ENCODE measurements at places on chromosomes 11 and 22.

DNA sequence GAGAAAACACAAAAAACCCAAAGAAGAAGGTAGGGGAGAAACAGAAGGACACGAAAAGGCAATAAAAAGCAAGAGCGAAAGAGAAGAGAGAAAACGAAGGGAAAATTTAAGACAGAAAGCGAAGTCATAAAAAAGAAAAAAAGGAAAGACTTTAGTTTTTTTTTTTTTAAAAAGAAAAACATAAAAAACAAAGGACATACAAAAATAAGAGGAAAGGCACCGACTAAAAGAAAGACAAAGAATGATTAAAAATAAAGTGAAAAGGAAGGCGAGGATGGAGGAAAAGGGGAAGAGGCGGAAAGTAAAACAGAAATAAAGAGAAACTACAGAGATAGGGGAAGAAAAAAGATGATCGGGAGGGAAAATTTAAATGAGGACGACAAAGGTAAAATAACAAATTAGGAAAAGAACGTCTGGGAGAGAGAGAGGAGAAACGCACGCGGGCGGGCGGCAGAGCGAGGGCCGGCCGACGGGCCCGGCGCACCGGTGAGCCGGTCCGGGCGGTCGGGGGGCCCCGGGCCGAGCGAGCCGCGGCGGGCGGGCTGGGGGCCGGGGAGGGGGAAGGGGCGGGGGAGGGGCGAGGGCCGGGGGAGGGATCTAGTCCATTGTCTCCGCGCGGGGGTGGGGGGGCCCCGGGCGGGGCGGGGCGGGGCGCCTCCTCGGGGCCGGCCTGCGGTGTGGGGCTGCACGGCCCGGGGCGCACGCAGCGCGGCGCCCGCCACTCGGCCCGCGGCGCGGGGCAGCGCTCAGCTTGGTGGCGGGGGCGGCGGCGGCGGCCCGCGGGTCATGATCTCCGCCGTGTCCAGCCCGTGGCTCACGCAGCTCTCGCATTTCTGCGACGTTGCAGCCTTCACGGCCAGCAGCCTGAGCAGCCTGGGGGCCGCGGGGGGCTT, at the start of gene TBX1:
Gene TBX1 (plus strand): TSS at position 721 of the 893 bp plus-strand sequence. CDS start 66 bp downstream, at position 787.
- no peak for DNase-seq

- DNase-seq: no peak
These were observed 534 bp downstream of the RBFOX2 start for GRCh38 chr22:36027935-36028645.

- DNase-seq: no peak
These were observed 35.8 kb downstream of the MAML2 start for GRCh38 chr11:96306933-96307775.

GRCh38 chr11:23166376-23166775, 306.1 kb upstream of the CCDC179 start:
- no peak for DNase-seq

DNA sequence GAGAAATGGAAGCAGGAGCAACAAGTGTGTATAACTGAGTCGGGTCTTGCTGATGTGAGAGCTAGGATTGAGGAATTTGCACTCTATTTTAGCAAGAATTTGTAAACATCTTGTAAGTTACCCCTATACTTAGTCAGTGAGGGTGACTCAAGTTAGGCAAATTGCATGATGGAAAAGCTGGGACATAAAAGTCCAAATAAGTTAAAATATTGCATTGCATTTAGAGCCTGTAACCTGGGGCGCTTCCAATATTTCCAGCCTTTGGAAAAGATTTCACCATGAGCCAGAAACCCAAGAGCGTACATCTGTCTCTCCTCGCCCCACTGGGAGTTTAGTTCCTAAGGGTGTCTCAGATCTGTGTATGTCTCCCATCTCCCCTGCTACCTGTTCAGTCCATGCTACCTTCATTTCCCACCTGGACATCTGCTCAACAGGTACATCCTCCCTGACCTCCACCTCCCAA, 37.0 kb upstream of the ACCSL start:
- DNase-seq: no peak

DNA sequence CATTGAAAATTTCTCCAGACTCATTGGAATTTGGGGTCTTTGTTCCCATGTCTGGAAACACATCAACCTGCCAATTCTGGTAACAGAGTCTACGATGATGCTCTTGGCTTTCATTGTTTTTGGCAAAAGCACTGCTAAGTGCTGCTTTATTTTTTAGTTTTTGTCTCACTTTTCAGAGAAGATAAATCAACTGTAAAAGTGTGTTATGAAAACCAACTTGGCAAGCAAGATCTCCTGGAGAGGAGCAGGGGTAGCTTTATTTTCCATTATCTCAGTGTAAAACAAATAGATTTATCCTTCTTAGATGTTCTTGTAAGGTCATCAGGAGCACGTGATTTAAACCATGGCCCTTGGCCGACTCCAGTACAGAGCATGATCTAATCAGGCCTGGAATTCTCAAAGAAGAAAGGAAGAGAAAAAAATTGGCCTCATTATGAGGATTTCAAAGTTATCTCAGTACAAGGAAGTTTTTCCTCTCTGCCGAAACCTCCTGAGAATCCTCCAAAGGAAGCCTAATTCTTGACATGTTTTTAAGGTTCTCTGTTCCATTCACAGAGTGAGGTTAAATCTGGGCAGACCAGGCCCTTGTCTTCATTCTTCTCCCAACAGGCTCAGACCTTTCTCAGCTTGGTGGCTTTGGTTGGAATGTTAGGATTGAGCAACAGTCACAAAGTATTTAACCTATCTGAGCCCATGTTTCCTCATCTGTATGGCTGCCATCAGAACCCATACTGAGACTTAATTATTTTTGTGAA, 16.4 kb upstream of the PAMR1 start:
- no peak for DNase-seq

DNA sequence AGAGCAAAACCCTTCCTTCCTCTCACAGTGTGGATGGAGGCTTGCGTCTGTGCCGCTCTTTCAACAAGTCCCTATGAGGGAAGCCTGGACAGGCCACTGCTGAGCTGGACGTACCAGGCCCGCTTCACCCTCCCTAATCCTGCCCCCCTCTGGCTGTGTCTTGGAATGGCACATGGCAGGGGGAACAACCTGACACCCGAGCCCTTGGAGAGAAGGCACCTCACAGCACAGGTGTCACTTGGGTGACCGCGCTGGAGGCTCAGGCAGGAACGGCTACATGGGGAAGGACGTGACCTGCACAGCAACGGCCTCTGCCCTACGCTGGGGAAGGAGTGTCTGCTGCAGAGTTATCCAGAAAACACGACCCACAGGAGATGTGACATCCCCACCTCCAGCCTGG, 11.0 kb downstream of the CARS1 start:
- DNase-seq: no peak

- DNase-seq: no peak
These were observed 22.0 kb upstream of the KLHL35 start for GRCh38 chr11:75454987-75455386.

- peak; percentile 47 for DNase-seq
These were observed 5.9 kb upstream of the GRAMD4 start for GRCh38 chr22:46614025-46614931.

DNA sequence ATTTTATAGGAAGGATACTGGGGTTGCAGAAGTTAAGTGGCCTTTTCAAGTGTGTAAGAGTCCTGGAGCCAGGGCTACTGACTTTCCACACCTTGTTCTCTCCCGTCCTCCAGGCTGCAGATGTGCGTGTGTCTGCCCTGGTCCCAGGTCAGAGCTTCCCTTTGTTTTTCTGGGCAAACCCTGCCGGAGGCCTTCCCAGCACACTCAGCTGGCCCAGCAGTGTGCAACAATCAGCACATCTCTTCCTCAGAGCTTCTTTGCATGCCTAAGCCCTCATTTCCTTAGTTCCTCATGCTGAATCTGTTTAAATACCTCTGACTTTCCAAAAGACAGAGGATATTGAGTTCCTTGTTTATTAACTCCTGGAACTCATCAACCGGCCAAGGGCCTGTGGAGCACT, 80.6 kb downstream of the KCNJ1 start:
- DNase-seq: no peak

DNA sequence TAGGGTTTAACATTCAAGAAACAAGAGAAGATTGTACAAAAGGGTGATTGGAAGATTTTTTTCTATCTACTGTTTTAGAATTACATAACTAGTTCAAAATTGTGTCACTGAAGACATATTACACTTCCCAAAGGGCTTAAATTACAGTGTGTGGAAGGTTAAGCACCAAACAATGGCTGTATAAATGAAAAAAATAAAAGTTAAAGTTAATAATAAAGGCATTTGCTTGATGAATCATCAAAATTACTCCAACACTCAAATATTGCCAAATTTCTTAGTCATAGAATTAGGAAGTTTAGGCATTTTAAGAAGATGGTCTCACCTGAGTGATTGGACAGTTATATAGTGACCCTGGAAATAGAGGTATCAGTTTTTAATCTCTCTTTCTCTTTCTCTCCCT, 227.6 kb upstream of the CARD18 start:
- DNase-seq: no peak

GRCh38 chr11:57349491-57350274, 11.5 kb downstream of the P2RX3 start:
- DNase-seq: peak; percentile 27

DNA sequence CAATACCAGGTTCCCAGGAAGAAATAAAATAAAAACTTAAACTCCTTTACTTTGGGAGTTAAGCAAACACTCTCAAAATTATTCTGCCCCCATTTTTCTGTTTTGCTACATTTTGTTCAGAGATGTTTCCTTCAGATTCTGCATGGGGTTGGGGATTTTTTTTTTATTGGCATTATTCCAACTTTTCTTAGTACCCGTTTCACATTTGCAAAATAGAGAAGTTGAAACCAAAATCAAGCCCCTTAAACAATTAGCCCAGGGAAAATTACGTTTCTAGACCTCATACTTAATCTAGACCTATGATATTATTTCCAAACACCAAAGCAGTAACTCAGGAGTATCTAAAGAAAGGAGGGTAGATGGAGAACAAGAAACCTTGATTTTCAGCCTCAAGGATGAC, 20.6 kb upstream of the MS4A7 start:
- DNase-seq: no peak

DNA sequence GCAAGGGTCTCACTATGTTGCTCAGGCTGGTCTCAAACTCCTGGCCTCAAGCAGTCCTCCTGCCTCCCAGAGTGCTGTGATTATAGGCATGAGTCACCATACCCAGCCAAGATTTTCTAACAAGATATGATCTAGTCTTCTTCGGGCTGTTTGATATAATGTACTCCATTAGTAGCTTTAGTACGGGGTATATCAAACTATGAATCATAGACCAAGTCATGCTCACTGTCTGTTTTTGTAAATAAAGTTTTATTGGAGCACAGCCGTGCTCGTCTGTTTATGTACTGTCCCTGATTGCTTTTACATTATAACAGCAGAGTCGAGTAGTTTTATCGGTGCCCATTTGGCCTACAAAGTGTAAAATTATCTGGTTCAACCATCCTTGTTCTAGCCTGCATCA, 43.9 kb upstream of the GRIK4 start:
- DNase-seq: no peak

GRCh38 chr22:38074181-38075104, 9.5 kb downstream of the SLC16A8 start:
- no peak for DNase-seq

- no peak for DNase-seq
These were observed 3.4 kb upstream of the CDC42EP2 start for GRCh38 chr11:65311170-65311678.

DNA sequence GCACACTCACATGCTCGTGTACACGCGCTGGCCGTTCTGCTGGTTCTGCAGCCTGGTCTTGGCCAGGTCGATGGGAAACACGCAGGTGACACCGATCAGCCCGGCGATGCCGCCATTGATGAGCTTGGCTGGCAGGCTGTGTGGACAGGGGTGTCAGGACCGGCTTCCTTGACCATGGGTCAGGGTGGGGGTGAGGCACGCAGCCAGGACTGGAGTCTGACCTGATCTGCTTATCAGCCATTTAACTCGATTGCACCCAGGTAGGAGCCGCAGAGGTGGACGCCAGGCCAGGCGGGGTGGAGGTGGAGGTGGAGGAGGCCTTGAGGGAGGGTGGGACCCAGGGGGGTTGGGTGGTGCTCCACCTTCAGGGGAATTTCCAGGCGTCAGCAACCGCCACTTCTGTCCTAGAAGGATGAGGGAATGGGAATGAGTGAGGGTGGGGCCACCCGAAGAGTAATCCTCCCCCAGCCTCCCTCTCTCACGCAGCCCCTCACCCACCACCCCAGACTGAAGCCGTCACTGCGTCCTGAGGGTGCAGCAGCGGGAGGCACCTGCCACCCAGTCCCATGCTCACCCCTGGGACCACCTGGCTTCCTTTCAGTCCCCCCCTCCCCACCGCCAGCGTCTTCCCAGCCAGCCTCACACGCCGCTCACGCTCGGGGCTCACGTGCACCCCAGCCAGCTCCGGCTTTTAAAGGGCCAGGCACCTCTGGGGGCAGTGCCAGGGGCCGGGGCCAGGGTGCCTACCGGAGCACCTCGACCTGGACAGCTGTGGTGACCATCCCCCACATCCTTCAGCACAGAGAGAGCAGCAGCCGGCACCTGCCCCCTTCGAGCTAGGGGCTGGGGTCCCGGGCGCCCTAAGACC, 3.1 kb downstream of the SLC25A22 start:
- DNase-seq: no peak

DNA sequence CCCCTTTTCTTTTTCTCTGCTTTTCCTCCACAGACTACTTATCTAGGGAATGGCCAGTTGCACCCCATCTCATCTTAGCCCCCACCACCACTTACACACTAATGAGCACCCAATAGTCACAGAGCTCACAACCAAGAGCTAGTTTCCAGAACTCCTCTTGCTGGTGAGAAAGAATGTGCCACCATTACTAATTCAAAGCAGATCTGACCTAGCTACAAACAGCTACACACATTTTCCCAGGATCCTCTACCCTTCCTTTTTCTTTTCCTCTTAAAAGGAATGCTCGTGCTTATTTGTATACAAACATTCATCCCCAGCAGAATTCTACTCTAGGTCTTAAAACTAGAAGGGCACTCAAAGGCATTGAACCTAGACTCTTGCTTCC, 136.8 kb downstream of the CD44 start:
- DNase-seq: no peak

DNA sequence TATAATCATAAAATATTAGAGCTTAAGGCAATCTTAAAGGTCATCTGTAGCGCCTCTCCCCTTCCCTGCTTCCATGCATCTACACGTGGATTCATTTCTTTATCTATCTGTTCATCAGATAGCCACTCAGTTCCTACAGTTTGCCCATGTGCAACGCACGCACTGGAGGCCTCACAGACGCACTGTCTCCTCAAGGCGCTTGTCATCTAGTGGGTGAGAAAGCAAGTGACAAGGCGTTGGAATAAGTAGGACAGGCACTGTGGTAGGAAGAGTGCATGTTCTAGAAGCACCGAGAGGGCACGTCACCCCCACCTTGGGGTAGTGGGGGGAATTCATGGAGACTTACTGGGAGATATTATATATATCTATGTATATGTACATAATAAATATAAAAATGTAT, 20.8 kb upstream of the JAM3 start:
- no peak for DNase-seq

DNA sequence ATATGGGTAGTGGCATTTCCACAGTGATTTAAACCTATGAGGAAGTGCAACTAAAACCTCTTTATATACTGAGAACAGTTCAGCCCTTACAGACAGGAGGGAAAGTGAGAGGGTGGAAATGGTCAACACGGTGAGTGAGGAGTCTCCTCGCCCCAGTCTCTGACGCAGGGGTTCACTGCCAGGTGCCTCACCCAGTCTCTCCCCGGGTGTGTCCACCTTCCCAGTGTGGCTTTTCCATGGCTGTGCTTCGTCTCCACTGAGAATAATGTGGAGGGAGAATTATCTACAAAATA, 116.6 kb upstream of the TOP3B start:
- no peak for DNase-seq
